Activated CD4-positive, CD25-positive, alpha-beta regulatory T cell treated with anti-CD3 and anti-CD28 coated beads, Interleukin-2, amount 50 U/mL, for 16 hours (primary cell): ENCODE measurements at places on chromosomes 4 and X.

GRCh38 chrX:41923978-41924683 lies 777 bp upstream of the CASK start:
- no peak for DNase-seq

- DNase-seq, result no peak
These were observed at the start of gene ARHGEF6 for GRCh38 chrX:136780763-136781162. ARHGEF6 (minus strand) TSS chrX:136780932; CDS start chrX:136780882, 50 bp downstream.

DNA sequence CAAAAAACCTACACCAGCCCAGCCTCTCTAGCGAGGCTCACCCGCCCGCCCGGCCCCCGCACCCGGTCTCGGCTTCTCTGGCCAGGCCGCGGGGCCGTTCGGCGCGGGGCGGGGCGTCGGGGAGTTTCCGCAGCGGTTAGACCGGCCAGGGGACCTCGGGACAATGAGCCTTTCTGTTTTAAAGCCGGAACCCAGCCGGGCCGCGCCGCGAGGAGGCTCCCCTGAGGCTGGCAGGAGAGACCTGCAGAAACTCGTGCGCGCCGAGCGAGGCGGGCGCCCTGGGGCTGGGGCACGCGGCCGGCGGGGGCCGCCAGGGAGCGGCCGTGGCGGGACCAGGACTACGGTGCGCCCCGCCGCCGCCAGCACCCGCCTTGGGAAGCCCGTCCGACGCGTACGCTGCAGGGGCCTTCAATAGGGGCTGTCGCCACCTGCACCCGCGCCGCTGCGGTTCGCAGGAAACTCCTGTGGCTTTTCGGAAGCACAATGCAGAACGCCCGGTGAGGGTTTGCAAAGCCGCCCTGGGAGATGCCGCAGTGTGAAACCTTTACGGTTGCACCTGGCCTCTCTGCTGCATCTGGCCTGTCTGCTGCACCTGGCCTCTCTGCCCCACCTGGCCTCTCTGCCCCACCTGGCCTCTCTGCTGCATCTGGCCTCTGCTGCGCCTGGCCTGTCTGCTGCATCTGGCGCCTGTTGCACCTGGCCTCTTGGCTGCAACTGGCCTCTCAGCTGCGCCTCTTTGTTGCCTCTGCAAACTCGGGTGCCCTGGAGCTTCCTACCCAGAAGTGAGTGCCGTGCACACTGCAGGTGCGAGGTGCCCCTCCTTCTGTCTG lies 63.9 kb downstream of the TRAPPC11 start:
- DNase-seq, result no peak

DNA sequence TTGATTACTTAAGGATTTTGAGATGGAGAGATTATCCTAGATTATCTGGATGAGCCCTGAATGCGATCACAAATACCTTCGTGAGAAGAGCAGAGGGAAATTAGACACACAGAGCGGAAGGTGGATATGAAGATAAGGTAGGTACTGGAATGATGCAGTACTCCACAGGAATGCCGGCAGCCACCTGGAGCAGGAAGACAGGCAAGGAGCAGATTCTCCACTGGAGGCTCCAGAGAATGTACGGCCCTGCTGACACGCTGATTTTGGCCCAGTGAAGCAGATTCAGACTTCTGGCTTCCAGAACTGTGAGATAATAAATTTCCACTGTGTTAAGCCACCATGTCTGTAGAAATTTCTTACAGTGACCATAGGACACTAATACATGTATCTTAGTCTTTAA lies 79.4 kb upstream of the PITX2 start:
- DNase-seq, result no peak

GRCh38 chrX:48917139-48918001 lies 1.5 kb downstream of the PIM2 start:
- DNase-seq, result peak; percentile 76

GRCh38 chr4:31530555-31530954 lies 810.4 kb downstream of the PCDH7 start:
- no peak for DNase-seq

DNA sequence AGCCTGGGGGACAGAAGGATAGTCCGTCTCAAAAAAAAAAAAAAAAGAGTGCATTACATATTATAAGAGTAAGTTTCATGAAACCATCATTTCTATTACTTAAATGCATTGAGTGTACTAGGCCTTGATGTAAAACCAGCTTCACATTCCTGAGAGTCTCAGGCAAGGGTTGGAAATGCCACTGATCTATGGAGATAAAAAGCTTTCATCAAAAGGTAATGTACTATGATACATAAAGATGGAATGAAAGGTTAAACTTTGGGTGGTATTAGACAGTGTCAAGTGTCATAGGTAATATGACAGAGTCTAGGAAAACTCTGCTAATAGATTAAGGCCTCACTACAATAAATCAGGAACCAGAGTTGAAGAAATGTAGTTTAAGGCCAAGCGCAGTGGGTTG lies 7.4 kb downstream of the CFAP97 start:
- DNase-seq, result no peak

DNA sequence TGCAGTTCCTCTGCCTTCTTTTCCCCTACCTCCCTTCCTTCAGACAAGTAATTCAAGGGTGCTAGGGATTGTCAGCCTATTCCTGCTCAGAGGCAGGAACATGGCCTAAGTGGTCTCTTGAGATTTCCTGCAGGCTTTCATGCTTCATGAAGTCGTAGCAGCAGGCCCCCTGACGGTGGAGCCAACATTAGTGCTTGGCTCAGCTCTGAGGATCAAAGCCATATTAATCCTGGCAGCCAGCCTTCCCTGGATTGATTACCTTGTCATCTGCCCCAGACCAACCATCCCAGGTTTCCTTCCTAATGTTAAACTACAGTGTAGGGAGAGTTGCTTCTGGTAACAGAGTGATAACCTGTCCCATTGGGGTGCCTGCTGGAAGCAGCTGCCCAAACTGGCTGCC lies 84.1 kb downstream of the SLC16A2 start:
- no peak for DNase-seq

- no peak for DNase-seq
These were observed 25.8 kb upstream of the FAM193A start for GRCh38 chr4:2510351-2511259.

DNA sequence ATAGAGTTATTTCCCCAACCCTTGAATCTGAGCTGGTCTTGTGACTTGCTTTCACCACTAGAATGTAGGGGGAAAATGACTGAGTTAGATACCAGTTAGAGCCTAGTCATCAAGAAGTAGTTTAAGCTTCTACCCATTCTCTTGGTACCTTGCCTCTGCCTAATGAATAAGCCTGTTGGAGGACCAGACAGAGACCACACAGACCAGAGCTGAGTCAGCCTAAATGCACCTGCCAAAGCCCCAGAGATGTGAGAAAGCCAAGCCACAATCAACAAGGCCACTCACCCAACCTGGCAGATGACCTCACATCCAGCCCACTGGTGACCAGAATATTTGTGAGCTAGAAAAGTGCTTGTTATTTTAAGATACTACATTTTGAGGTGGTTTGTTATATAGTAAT lies 85.2 kb upstream of the DCLK2 start:
- no peak for DNase-seq

DNA sequence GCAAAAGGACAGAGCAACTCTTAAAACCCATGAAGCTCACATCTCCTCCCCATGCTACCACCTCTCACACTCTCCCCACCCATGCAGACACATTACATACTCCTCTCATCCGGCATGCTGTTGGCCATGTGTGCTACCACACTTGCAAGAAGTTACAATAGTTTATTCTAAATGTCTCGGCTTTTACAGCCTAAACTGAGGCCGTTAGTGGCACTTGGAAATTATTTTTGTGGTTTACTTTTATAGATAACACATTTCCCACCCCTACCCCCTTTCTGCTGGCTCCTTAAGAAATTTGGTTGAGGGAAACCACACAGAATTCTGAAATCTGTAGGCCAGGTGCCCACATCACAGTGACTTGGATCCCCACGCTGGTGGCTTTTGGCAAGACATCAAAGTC lies 141.1 kb upstream of the HHIP start:
- DNase-seq, result no peak

DNA sequence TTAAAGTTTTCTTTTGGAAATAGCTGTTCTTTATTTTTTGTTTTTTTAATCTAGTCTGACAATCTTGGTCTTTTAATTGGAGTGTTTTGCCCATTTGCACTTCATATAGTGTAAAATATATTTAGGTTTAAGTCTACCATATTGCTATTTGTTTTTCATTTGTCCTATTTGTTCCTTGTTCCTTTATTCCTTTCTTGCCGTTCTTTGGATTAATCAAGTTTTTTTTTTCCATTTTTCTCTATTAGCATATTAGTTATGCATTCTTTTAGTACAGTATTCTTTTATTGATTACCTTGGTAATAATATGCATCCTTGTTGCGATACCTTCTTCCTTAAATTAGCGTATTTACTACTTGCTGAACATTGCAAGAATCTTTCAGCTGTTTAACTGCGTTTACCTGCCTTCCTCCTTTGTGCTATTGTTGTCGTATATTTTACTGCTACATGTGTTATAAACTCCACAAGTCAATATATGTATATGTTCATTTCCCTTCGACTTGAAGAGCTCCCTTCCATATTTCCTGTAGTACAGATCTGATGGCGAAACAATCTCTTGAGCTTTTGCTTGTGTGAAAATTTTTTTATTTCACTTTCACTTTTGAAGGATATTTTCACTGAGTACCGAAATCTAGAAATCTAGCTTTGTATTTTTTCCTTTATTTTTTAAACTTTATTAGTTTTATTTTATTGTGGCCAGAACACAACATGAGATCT lies 23.9 kb upstream of the RNF212 start:
- no peak for DNase-seq

GRCh38 chr4:79442422-79442821 lies 34.4 kb upstream of the GK2 start:
- DNase-seq, result no peak

DNA sequence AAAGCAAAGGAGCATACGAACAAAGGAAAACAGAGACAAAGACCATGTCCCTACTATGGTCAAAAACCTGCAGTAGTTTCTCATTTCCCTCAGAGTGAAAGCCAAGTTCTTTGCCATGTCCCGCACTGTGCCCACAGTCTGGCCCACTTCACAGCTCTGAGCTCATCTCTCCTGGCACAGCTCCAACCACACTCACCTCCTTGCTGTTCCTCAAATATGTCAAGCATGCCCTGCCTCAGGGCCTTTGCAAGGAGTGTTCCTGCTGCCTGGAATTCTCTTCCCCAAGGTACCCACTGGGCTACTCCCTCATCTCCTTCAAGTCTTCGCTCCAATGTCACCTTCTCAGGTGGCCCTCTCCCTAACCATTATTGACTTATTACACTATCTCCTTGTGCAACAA lies 72.1 kb downstream of the COX18 start:
- no peak for DNase-seq

GRCh38 chr4:38069271-38069760 lies 109.1 kb downstream of the PTTG2 start:
- no peak for DNase-seq

DNA sequence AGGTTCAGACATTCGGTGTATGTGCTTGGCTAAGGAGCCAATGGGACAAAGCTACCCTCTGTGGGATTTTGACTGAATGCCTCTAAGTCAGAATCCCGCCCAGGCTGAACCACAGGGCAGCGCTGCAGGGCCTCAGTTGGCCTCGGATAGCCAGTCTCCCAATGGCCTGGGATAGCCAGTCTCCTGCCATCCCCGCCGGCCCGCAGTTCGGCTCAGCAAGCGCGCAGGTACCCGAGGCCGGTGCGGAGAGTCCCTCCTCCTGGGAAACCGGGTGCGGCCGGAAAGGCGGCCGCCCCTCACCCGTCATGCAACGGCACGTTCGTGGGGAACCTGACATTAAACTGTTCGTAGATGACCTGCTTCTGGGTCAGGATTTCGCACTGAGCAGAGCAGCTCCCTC lies 16.1 kb downstream of the PPEF2 start:
- no peak for DNase-seq

DNA sequence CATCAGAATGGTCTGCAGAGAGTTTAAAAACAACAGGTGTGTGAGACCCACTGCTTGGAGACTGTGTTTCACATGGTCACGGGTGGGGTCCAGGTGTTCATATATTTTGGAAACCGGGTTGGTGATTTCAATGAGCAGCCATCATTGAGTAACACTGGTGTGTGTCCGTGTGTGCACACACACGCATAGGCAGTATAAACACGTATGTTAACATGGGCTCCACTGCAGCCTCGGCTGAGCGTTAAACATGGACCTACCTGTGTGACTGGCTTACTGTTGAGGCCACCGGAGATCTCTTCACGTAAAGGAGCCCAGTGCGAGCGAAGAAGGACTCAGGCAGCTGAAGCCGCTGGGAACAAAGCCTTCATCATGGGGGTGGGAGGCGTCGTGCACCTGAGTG lies 56.9 kb upstream of the TLR3 start:
- no peak for DNase-seq

GRCh38 chr4:145319751-145320150 lies 139.4 kb upstream of the OTUD4 start:
- DNase-seq, result no peak

- DNase-seq, result no peak
These were observed 45.5 kb downstream of the FAM9B start for GRCh38 chrX:8988446-8988845.

- DNase-seq, result no peak
These were observed 17.5 kb downstream of the TRAPPC2 start for GRCh38 chrX:13716905-13717304.

DNA sequence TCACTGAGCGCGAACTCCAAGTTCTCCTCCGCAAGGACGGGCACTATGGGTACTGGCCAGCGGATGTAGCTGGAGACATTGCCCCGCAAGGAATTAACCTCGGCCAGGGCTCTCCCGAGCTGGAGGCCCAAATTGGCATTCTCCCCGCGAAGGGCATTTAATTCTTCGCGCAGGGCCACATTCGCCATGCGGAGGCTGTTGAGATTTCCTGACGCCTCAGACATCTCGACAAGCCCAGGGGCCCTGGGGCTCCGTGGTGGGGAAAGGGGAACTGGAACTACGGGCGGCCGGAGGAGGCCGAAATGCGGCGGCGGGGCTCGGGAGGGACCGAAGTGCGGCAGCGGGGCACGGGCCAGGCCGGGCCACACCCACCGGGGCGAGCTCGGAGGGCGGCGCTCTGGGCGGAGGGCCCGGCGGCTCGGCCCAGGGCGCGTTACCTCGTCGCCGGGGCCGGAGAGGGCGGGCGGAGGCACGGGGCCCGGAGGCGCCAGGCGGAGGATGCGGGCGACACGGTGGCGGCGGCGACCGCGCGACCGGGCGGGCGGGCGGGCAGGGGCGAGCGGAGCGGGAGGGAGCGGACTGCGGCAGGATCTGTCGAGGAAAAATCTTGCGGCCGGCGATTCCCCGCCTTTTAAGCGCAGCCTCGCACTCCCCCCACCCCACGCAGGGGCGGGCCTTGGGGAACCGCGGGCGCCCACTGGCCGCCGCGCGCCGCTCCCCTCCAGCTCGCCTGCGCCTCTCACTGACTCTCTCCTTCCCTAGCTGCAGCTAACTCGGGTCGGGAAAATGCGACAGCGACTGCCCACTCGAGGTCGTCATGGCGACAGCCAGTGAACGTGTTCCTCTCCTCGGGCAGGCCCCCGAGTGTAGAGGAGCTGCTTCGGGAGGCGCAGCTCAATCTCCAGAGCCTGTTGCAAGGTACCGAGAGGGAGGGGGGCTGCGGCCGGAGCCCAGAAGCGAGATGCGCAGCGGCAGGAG lies at the start of gene RTL5:
Gene RTL5 (minus strand): TSS at position 599 of the 978 bp plus-strand sequence.
- DNase-seq, result no peak

GRCh38 chr4:68182382-68182820 lies 52.7 kb upstream of the TMPRSS11F start:
- no peak for DNase-seq
